ENCODE measurements at places on chromosomes 5 and 9.
A peak's percentile ranks its signal among the peaks of the same experiment; 100 is the strongest.

- no peak for DNase-seq
Measured at GRCh38 chr5:88287846-88288527, 19.3 kb upstream of the TMEM161B start.

DNA sequence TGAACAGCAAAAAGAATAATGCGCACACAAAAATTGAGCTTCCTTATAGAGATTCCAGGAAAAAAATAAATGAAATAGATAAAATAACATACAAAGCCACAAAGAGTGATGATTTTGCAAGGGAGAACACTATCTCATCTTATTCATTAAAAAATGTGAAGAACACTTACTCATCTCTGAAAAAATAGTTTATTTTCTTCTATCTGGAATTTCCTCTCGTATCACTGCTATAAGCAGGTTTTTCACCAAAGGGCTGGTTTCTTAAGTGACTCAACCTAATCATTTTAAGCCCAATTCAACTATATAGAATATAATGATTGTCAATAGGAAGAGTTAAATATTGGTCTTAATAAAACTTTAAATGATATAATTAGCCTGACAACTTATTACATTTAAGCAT is 504.9 kb downstream of the NR2F1-AS1 start:
- no peak for DNase-seq

GRCh38 chr5:98314292-98314691 is 459.2 kb upstream of the RGMB start:
- DNase-seq: no peak

- no peak for DNase-seq
Measured at GRCh38 chr5:135455876-135456237, 3.7 kb upstream of the TIFAB start.

GRCh38 chr9:11038366-11038765 is 425.6 kb upstream of the PTPRD start:
- no peak for DNase-seq

- peak; percentile 13 for DNase-seq
Measured at GRCh38 chr5:43154469-43154868, 33.8 kb downstream of the ZNF131 start.

GRCh38 chr5:158224253-158224652 is 365.3 kb upstream of the CLINT1 start:
- peak; percentile 26 for DNase-seq

Measured in hematopoietic multipotent progenitor cell treated with erythropoietin and hydrocortisone succinate and interleukin-3 and kit ligand, for 4 days (in vitro differentiated cells).